Activated T-cell treated with anti-CD3 and anti-CD28 coated beads for 48 hours (primary cell): ENCODE measurements at places on chromosomes 5 and 9.

DNA sequence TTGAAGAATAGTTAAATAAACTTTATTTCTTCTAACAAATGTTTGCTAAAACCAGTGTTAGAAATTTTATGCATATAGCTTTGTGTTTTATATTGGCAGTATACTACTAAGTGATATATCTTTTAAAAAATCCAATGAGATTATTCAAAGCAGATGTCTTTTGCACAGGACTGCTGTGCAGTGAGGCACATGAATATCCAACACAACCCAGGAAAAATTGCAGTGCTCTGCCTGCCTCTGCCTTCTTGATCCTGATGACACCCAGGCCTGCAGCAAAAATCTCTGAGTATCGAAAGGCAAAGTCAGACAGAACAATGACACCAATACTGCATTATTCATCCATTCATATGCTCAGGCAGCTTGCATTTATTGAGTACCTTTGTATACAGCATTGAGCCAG lies 1076.5 kb upstream of the ARRDC3 start:
- no peak for DNase-seq

DNA sequence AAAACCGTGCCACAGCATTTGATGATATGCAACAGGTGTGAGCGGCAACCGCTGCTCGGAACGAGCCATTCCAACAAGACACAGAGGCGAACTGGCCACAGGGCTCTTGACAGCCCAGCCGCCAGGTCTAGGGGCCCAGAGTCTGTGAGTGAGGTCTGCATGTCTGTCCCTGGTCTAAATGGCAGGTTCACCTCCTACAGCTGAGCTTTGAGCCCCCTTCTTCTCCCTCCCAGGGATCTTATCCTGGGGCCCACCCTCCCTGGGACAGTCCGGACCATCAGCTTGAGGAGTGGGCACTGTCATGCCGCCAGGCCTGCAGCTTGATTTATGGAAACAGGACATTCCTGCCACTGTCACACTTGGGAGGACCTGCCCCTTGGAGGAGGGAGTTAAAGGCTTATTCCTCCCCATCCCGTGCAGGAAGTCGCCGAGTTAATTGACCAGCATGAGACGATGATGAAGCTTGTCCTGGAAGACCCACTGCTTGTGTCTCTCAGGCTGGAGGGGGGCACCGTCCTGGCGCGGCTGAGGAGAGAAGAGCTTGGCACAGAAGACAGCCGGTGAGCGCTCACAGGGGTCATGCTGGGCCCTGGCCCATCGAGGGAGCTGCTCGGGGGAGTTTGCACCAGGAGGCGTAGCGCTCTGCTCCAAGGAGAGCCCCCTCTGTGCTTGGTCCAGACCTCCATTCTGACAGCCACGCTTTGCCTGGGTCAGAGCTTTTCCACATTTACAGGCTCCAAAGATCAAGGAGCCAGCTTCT lies 35.5 kb upstream of the LRRC14B start:
- DNase-seq, result no peak

DNA sequence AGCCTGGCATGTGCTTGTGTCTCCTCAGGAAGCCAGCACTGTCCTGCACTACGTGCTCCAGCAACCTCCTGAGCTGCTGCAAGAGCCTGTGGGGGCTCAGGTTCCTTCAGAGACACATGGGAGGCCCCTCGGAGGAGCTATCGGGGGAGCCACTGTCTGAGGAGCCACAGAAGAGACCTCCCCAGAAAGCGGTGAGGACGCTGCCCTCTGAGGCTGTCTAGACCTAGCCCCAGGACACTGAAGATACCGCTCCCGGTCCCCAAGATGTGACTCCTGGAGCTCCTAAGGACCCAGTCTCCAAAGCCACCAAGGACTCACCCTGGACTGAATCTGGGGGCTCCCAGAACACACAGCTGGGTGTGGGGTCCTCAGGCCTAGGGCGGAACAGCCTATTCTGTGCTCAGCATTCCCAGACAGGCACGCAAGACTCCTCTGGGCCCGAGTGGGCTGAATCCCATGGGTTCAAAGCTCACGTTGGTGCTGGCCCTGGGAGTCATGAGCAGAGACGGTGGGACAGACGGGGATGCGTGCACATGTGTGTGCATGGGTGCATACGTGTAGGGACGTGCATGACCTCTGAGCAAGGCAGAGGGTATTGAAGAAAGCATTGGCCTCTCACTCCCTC lies 50.0 kb downstream of the HRH2 start:
- no peak for DNase-seq

DNA sequence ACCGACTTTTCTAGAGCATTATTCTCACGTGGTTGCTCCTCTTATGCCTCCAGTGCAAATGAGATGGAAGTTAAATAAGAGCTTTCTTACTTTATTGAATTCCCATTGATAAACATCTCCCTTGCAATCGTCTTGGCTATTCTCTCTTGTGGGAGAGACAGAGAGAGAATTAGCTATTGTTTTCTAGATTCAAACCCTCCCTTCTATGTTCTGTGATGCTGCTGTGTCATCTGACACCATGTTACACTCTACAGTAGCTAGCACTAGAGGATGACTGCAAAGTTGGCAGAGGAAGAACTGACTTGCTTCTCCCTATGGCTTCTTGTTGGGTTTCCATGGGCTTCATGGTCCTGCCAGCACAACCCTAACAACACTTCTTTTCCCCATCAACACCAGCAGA lies 134.6 kb upstream of the RANBP3L start:
- DNase-seq, result no peak

GRCh38 chr5:11050596-11051304 lies 289.7 kb upstream of the DAP start:
- no peak for DNase-seq

GRCh38 chr5:34412736-34413135 lies 243.4 kb upstream of the RAI14 start:
- no peak for DNase-seq

DNA sequence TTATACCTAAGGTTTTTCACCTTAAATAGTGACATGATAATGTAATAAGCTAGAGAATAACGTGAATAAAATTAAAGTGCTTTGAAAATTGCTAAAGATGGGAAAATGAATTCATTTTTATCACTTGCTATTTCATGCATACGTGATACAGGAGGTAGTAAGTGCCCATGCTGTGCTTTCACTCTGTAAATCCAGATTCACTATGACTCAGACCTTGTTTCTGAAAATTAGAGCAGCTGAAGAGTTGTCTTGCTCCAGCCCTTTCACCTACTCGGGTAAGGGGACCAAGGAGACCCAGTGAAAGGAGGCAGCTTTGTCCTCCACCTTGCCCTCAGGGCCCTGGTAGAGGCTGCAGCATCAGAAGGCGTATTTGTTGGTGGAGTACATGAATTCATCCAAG lies 87.9 kb downstream of the ANKH start:
- no peak for DNase-seq

GRCh38 chr5:4233671-4234070 lies 638.0 kb downstream of the IRX1 start:
- DNase-seq, result no peak

- DNase-seq, result no peak
Measured at GRCh38 chr9:35499029-35499700, 9.3 kb downstream of the RUSC2 start.

DNA sequence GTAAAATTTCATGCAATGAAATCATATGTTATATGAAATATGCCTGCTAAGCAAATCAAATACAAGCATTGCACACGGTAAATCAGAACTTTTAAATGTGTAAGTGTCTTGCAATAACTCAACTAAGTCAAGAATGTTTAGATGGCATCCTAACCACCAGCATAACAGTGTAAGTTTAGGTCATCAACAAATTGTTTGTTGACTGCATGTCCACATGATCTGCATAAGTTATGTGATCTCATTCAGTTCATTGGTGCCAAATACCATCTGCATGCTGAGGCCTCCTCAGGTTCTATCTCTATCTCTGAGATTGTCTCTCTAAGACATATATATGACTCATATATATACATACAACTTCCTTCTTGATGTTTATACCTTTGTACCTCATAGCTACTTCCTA lies 159.6 kb upstream of the STK32A start:
- DNase-seq, result no peak

DNA sequence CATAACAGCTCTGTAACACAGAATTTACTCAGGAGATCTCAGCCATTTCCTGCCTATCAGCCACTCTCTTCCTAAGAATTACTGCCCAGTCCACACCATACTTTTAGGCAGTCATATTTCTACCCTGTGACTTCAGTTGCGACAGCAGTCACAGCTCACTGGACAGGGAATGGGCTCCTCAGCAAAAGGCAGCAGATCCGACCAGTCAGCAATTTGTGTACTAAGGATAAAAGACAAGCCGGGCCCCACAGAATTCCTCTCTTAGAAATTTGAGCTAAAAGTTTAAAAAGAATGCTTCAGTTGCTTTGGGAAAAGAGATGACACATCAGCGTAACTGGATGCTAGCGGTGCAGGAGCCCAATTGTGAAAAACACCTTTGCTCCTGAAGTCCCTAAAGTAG lies 172.1 kb downstream of the ENC1 start:
- no peak for DNase-seq

DNA sequence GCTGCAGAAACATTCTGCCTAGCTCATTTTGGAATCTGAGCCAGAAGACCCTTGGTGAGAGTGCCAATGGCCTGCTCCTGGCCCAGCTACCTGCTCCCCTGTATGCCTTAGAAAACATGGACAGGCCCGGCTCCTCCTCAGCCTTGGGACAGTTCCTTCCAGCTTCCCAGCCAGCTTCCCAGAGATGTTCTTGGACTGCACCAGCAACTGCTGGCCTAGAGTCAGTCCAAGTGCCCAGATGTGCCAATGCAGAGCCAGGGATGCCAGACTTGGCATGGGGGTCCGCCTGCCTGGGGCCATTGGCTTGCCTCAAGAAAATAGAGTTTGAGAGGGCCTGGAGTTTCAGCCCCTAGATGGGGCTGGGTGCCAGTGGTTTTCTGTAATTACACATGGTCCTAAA lies 142.2 kb upstream of the TRIM32 start:
- no peak for DNase-seq

DNA sequence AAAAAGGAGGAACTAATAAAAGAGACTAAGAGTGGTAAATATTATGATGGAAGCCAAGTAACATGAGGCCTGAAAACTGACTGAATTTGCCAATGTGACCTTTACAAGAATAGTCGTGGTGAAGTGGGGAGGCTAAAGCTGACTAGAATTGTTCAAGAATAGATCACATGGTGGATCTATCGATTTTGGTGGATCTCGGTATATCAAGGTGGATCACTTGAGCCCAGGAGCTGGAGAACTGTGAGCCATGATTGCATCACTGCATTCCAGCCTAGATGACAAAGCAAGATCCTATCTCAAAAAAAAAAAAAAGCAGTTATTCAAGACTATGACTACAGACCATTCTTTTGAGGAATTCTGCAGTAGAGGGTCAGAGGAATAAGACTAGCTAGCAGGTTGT lies 15.1 kb downstream of the ERMP1 start:
- no peak for DNase-seq

DNA sequence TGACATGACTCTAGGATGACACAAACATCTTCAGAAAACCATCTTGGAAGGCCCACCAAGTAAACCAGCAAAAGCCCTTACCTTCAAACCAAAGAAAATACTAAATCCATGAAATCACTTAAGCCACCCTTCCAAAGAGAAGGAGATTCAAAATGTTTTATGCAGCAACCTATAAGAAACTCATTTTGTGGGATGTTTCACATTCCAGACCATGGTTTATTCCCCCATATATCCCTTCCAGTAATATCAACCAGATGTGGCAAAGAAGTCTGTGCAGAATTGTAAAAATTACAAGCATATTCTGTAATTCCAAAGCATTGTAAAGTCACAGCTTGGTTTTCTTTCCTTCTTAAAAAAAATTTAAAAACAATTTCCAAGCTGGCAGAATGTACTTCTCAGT lies 117.4 kb downstream of the SLIT3 start:
- no peak for DNase-seq

DNA sequence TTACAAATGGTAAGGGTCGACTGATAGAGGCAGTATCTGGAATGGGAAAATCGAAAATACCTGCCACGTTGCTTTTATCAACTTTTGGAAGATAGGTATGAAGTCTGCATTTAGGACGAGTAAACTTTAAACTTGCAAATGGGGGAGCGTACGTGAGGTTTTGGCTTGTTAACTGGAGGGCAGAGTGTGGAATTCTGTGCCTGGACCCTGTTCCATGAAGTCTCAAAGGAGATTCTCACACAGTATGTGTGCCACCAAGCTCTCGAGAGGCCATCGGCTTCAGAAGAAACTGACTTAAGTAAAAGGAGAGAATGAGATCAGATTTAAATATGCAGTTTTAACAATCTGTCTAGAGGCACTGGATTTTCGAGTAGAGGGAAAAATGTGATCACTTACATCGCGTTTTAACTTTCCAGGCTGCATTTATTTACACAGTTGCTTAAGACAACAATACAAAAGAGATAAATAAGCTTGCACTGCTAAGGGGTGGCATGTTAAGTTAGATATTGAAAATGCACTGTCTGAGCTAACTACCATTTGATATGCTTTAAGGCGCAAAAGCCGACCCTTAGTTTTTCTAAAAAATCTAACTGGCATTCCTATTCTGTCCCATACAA lies 401.6 kb downstream of the EBF1 start:
- no peak for DNase-seq

- DNase-seq, result no peak
Measured at GRCh38 chr9:97906236-97906831, 16.0 kb downstream of the TRMO start.

DNA sequence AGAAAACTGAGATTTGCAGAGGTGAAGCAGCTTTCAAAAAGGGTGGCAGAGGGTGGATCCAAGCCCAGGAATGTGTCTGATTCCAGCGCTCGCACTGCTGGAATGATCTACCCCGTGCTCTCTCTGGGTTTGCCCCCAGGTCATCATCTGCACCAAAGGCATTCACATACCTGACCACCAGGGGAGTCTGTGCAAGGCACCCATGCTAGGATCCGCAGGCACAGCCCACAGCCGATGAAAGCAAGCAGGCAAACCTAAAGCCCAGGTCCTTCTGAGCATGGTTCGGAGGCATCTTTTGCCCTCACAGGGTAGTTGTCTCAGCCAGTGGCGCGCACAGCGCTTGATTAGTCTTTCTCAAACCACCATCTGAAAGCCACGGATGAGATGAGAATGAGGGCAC lies 56.6 kb downstream of the TEK start:
- no peak for DNase-seq

DNA sequence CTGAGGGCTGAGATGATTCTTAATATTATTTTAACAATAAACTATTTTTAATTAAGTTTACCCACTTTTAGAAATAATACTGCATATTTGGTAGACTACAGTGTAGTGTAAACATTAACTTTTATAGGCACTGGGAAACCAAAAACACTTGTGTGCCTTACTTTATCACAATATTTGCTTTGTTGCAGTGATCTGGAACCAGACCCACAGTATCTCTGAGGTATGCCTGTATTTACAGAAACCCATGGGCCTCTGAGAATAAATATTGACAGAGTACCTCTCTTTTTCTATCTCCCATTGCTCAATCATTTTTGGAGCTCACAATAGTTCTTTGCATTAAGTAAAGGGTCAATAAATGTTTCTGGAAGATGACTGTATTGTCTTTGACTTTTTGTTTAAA lies 73.3 kb downstream of the SLCO4C1 start:
- DNase-seq, result no peak

GRCh38 chr9:27800159-27800558 lies 226.9 kb upstream of the C9orf72 start:
- no peak for DNase-seq

GRCh38 chr5:166262395-166262794 lies 2029.0 kb upstream of the WWC1 start:
- no peak for DNase-seq

GRCh38 chr5:1446602-1447343 lies 1.5 kb upstream of the SLC6A3 start:
- DNase-seq, result no peak
